ENCODE measurements at places on chromosomes 12 and 14. TPM values are rescaled to one million over a fixed set of nuclear protein-coding genes. Genes with fewer than 3 reads are reported as not detected.

Gene DGKA
- 19.5 TPM for polyA plus RNA-seq

Gene AHNAK2
- 1.4 TPM for polyA plus RNA-seq

Gene DAO
- polyA plus RNA-seq, result 1.8 TPM

DNA sequence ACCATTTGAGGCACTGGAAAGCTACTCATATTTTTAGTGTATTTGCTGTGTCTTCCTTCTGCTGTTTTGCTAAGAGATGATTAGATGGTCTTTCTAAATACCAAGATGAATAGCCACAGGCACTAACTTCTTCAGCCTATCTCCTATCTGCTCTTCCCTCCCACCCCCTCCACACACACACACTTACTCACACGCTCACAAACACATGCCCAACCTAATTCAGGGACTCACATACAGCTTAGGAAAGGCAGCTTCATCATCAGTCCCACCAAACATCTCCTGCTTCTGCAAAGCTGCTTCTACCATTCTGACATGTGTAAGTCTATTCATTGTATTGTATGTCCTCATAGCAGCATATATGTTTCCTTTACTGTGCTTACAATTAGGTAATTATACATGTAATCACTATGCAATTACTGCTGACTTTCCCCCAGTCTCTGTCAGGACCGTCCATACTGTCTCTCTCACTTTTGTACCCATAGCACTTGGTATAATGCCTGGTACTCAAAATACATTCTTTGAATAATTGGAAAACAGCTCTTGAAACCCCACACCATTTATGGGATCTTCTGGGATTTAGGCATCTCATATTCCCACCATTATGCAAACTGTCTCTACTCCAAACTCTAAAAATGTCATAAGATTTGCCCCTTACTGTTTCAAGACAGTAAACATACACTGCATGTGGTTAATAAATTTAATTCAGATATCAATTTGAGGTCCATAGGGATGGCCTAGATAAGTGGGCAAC, 83.3 kb upstream of the HIF1A start:
- no peak for DNase-seq

DNA sequence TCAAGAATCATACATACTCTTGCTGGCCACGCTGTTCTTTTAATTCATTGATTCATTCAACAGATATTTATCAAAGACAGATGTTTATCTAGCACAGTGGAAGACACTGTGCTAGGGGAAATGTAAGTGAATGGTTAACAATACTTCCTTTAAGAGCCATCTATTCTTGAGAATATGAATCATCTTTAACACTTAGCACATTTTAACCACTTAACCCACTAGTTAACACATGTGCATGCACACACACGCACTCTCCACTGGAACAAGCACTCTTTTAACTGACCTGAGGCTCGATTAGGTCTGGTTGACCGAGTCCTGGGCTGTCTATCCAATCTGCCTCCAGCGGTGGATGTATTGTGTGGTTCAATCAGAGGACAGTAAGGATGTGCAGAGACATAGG, 34.6 kb downstream of the LMNTD1 start:
- DNase-seq, result no peak

- no peak for DNase-seq
Observed at GRCh38 chr12:74983917-74984316, 225.7 kb downstream of the KCNC2 start.

DNA sequence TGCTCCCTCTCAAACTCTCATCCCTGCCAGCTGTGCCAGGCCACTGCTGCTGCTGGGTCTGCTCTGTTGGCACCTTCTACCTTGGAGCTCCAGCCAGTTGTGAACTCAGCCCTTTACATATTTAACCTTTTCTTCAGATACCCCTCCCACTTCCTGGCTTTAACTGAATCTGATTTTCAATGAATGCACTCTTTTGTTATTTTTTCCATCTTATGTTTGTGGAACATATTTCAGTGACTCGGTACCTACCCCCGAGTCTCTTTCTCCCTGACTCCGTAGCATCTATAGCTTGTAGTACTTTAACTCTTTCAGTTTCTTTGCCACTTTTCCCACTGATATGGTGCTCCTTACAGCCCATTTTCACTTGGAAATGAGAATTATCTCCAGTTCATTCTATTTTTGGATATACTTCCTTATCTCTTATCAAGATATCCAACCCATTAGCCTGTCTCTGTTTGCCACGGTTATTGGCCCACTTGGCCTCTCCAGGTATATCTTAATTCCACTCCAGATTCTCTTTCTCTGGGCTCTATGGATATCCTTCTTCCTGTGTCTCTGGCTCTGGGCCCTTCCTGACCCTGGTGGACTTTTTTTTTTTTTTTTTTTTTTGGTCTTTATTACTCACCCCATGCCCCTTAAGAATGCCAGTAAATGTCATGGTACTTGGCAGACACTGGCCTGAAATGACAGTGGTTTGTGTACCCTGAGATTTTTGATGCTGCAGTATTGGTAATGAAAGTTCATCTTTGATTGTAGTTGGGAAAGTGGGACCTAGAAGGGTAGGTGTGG, 62.7 kb downstream of the PELI2 start:
- no peak for DNase-seq

- no peak for DNase-seq
Observed at GRCh38 chr12:8561011-8561410, 20.3 kb upstream of the CLEC4E start.

Data from left renal cortex interstitium (tissue), 4 donors.